ENCODE measurements at places on chromosomes 2 and 18.

DNA sequence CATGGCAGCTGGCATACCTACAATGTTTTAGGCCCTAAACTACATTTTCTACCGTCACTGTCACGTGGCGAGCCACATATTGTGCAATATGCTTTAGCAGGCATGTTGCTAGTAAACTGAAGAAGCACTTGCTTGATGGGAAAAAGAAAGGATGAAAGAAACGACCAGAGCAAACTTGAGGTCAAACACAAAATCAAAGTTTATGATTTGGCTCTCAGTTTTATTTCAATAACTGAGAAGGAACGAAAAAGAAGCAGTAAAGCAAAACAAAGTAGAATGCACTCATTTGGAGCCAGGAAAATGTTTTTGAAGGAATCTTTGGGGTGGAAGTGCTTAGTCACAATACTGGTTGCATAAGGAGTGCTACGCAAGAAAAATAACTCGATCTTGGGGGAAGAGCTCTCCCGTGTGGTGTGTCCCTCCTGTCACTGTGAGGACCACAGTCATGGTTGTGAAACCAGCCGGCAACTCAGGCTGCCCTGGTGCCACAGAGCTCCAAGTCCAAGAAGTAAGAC, 349.8 kb downstream of the RBM43 start:
- DNase-seq = no peak

DNA sequence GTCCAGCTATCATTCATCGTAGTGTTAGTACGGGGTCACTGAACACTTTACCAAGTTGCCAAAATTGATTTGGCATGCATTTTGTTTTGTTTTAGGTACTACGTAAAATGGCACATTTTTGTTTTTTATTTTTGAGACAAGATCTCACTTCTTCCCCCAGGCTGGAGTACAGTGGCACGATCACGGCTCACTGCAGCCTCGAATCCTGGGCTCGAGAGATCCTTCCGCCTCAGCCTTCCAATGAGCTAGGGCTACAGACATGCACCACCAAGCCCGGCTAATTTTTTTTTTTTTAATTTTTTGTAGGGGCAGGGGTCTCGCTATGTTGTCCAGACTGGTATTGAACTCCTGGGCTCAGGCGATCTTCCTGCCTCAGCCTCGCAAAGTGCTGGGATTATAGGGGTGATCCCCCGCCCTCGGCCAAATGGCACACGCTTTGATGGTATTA, 786 bp downstream of the TAF1B start:
- no peak for DNase-seq

DNA sequence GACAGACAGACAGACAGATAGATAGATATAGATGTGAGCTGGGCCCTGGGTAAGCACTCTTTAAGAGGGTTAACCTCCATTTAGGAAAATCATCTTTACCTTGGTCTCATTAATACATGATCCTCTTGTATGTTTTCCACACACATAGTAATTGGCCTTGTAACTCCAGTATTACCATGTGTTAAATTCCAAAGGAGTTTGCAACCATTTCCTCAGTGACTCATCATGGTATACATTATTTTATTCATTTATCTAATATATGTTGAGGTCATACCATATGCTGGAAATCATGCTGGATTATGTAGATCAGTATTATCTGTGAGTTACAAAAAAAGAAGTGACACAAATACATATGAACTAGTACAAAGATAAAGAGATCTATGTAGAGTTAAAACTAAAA, 504.3 kb downstream of the DCC start:
- no peak for DNase-seq

DNA sequence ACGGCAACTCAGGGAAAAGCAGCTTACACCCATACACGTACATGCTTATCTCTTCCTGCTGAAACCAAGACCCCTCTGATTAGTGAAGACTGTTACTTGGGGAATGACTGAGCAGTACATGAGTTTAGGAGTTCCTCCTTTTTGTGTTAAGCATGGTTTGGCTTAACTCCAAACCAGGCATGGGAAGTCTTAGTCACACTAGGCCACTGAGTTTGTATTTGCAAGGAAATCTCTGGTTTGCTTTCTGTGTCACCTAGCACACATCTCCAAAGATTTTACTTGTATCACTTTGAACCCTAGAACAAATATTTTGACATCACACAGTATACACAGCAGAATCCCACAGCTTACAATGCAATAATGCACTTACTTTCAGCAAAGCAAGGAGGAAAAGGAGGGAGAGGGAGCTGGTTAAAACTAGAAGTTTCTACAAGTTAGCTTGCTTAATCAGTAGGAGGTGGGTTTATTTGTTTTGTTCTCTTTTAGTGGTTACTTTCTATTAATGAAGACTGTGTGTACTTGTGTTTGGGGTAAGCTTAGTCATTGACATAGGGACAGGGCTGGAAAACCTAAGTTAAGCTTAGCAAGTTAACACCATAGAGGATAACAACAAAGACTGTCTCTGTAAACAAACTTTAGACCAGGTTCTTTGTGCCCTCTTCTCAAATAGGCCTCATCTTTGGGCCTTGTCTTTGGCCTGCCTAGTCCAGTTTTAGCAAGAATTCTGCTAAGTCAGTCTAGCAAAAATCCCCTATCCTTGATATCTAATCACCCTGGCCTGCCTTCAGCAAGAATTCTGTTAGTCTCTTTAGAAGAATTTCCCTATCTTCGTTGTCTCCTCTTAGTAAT, 219.4 kb downstream of the MREG start:
- DNase-seq = no peak

DNA sequence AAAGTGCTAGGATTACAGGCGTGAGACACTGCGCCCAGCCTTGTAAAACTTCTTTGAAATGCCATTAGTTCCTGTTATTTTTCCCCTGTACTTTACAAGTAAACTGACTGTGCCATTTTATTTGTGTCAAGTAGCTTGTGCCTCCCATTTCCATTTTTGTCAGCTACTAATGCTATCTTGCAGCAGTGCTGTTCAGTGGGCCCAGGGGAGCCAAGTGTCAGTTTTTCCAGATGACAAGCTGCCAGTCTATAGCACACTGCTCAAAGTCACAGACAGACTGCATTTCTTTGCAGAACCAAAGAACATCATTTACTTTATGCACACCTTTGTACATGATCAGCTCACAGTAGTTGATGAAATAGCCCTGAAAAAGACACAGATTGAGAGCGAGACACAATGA, 901.3 kb upstream of the CDH2 start:
- no peak for DNase-seq
